ENCODE measurements at places on chromosomes 2 and 18.

- DNase-seq: peak; percentile 90
Measured at GRCh38 chr2:36650031-36650829, 46.3 kb upstream of the VIT start.

DNA sequence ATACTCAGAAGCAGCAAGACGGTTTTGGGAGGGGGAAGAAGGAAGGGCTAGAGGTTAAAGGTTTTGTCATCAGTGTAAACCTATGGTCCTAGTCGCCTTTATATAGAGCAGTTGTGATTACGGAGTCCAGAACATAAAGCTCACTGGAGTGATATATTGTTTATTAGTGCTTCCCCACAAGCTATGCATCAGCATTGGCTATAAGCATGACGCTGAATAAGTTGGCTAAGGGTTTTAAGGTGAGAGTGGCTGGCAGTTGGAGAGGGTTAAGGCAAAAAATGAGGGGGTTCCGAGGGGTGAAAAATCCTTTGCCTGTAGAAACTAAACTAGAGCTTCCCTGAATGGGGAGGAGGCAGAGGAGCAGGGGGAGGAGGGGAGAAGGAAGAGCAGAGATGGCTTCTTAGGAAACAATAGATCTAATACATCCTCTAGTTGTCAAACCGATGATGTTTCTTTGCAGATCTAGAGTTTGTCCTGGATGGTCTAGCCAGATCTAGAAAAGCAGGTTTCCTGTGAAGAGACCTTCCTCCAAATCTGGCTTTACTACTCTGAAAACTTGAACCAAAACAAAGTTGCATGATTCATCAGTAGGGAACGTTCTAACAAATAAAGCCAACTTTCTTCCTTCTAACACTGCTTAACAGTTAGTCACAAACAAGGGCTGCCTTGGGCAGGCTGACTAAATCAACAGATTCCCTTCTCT lies 2.5 kb downstream of the KLF7 start:
- DNase-seq: peak; percentile 96

GRCh38 chr2:232951891-232952290 lies 61.2 kb downstream of the NGEF start:
- DNase-seq: peak; percentile 77

- no peak for DNase-seq
Measured at GRCh38 chr2:22290302-22290701, 1094.7 kb upstream of the KLHL29 start.

DNA sequence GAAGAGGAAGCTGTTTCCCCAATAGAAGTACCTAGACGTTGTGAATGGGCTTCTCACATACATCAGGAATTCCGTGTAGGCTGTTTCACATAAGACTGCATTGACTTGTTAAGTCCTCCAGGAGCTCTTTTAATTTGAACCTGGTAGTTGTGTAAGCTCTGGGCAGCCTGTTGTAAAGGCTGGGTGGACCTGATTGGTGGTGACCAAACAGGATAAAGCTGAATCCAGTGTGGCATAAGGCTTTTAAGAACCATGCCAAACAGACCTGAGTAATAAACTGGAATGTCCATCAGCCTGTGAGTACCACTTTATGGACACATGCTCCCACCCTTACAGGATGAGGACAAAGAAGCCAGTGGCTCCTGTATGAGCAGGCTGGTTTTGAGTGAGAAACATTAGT lies 24.1 kb downstream of the RMND5A start:
- DNase-seq: no peak

- DNase-seq: no peak
Measured at GRCh38 chr2:233267516-233268245, 16.2 kb downstream of the ATG16L1 start.

DNA sequence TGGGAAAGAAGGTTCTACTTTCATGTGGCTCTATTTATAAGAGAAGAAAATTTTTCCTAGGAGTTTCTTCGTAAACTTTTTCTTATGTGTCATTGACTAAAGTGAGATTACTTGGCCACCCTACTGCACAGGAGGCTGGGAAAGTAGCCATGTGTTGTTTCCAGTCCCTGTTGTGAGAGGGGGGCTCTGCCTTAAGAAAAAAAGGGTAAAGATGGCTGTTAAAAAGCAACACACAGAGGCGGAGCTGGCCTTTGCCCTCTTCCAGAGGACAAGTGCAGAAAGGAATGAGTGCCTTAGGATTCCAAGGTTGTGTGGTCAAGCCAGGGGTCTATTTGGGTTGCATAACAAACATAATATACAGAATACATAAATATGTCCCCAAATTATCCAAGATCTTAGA lies 230.0 kb upstream of the CXCR4 start:
- no peak for DNase-seq

GRCh38 chr2:68537809-68538208 lies 70.4 kb downstream of the APLF start:
- peak; percentile 46 for DNase-seq

DNA sequence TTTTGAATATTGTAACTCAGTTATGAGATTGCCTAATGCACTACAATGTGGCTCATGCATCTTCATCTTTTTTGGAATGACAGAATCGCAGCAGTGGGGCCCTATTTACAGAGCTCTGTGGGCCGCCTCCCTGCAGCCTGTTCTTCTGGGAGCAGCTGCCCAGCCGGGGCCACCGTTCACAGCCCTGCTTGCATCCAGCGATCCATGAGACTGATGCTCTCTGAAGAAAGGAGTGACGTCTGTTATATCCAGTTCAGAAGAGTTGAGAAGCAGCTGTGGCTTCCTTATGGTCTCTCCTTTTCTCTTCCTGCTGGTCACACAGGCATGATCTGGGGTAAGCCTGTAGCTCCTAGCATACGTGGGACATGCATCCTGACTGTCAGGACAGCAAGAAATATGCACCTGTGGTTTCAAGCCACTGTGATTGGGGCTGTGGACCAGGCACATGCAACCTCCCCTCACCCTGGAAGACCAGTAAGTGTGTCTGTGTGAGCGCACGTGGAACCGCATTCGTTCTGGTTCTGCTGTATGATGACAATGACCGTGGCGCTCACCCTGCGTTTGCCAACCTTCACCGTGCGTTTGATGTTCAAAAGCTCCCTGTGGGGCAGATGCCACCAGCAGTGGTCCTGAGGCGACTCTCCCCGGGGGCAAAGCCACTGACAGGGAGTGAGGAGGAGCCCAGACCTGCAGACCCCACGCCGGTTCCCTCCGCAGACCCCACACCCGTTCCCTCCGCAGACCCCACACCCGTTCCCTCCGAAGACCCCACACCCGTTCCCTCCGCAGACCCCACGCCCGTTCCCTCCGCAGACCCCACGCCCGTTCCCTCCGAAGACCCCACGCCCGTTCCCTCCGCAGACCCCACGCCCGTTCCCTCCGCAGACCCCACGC lies 189.8 kb downstream of the TMEM18 start:
- DNase-seq: no peak

GRCh38 chr2:240701091-240701735 lies 9.5 kb downstream of the AQP12A start:
- no peak for DNase-seq

- no peak for DNase-seq
Measured at GRCh38 chr2:95063086-95063958, 37.8 kb downstream of the MAL start.

DNA sequence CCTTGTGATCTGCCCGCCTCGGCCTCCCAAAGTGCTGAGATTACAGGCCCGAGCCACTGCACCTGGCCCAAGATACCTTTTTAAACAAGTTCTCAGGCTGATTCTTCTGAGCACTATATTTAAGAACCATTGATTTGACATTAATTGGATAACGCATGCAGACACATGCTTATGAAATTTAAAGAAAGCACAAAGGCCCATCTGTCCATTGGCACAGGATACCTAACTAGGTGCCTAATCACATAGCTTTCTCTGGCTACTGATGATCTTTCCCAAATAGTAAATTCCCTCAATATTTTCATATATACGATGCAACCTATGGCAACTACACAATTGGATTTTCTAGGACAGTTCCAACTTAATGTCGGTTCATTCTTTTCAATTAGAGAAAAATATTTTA lies 62.5 kb upstream of the STAM2 start:
- no peak for DNase-seq

- DNase-seq: no peak
Measured at GRCh38 chr2:25062511-25062917, 20.6 kb downstream of the EFR3B start.

DNA sequence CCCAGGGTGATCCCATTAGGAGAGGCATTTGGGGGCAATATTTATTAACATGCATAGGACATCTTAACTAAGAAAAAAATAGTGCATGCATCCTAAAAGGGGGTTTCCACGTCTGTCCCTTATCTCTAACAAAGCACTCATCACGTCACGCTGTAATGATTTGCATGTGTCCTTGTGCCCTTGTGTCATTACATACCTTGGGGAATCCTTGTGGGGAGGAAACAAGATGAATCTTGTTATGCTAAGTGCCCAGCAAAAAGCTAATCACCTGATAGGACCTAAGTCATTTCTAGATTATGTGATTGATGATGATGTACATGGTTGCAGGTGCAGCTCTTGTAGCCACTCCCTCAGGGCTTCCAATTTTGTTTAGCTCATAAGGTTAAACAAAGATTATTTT lies 250.9 kb downstream of the FBXO15 start:
- DNase-seq: no peak

DNA sequence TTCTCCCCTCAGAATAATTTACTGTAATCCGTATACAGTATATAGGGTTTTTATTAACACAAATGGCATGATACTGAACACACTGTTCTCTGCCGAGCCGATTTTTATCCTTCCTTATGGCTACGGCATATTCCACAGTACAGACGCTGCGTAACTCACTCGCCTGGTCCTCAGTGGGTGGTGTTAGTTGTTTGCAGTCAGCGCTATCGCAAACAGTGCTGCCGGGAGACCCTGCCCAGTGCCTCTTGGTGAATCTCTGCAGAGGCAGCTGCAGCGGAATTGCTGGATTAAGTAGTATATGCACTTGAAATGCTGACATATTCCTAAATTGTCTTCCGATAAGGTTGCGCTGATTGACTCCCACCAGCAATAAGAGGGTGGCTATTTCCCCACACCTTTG lies 73.9 kb downstream of the MARCO start:
- DNase-seq: no peak

- DNase-seq: no peak
Measured at GRCh38 chr18:52422985-52423601, 83.1 kb downstream of the DCC start.

DNA sequence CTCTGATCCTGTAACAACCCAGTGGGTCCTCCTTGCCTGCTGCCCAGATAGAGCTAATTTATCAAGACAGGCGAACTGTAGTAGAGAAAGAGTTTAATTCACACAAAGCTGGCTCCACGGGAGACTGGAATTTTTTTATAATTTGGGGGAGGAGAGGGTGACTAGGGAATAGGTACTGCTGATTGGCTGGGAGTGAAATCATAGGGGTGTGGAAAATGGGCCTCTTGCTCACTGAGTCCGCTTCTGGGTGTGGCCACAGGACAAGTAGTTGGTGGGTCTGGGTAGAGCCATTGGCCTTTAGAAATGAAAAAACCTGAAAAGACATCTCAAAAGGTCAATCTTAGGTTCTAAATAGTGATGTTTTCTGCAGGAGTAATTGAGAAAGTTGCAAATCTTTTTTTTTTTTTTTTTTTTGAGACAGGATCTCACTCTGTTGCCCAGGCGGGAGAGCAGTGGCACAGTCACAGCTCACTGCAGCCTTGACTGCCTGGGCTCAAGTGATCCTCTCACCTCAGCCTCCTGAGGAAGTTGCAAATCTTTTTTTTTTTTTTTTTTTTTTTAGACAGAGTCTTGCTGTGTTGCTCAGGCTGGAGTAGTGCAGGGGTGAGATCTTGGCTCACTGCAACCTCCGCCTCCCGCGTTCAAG lies 14.4 kb upstream of the UGGT1 start:
- no peak for DNase-seq

- DNase-seq: no peak
Measured at GRCh38 chr2:176854878-176855277, 357.7 kb upstream of the HNRNPA3 start.

DNA sequence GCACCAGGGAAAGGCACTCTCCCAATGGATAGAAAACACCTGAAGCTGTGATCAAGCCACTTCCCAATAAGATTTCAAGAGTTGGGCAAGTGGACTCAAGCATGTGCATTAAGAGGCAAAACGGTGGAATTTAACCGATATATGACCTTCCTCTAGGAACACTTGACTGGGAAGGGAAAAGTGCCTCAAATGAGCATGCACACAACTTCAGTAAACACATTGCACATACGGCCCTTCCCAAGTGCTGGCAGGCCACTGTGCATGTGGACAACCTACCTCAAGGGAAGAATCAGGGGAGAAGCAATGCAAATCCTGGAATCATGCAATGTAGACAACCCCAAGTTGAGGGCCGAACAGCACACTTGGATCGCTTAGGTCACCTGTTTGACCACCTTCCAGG lies 23.9 kb upstream of the SH3RF3 start:
- no peak for DNase-seq

- no peak for DNase-seq
Measured at GRCh38 chr2:74571058-74571457, 16.5 kb downstream of the DOK1 start.

DNA sequence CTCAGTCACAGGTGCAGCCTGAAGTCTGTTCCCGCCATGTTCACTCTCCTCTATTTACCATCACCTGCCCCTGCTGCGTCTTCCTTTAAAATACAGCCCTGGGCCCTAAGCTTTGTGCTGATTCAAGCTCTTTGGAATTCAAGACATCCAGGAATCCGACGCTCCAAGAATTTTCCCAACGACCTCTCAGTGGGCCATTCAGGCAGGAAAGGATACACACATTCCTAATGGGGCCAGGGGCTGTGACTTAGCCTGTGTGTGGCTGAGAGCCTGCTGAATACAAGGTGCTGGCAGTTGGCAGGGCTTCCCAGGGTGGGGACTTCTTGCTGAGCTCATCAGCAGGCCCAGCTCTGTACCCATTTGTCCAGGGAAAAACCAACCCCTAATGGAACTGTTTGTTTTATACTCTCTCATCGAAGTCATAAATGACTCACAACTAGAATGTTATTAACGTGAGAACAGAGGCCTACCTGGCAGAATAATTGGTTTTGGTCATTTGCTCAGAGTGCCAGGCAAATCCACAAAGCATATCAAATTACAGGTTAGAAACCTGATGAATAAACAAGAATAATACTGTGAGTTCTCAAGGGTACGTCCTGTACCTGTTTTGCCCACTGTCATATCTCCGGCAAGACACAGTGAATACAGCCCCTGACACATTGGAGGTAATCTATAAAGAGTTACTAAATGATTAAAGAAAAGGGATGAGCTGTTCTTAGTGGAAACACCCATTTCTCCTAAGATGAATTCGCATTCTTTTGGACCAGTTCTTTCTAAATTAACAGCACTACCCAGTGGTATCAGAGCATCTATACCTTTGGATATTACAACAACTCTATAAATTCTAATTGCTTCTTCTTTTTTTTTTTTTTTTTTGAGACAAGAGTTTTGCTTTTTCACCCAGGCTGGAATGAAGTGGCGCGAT lies 12.6 kb upstream of the KCMF1 start:
- DNase-seq: peak; percentile 99

GRCh38 chr2:237649541-237650454 lies 22.4 kb downstream of the LRRFIP1 start:
- DNase-seq: no peak

GRCh38 chr2:234725528-234726264 lies 226.1 kb upstream of the SH3BP4 start:
- DNase-seq: peak; percentile 65
